IgD-negative memory B cell (primary cell): ENCODE measurements at places on chromosomes 12 and 14. TPM values are rescaled to one million over a fixed set of nuclear protein-coding genes. Genes with fewer than 3 reads are reported as not detected.

Gene ABCD2
- polyA plus RNA-seq = 1.5 TPM

Gene A2M
- polyA plus RNA-seq = not detected

Gene TAS2R7
- not detected for polyA plus RNA-seq

Gene SLC41A2
- 0.83 TPM for polyA plus RNA-seq

Gene DBX2
- not detected for polyA plus RNA-seq

Gene SLC25A29
- 3.4 TPM for polyA plus RNA-seq

Gene MMP19
- polyA plus RNA-seq = not detected

Gene AQP2
- polyA plus RNA-seq = not detected

Gene EIF4B
- 104 TPM for polyA plus RNA-seq

Gene SIX1
- polyA plus RNA-seq = not detected

Gene MYF6
- not detected for polyA plus RNA-seq

Gene NDRG2
- 4.9 TPM for polyA plus RNA-seq

Gene FGF6
- polyA plus RNA-seq = not detected

Gene PYGL
- polyA plus RNA-seq = 0.20 TPM

Gene BDKRB2
- polyA plus RNA-seq = not detected

Gene BATF
- polyA plus RNA-seq = 21.9 TPM

Gene STX2
- polyA plus RNA-seq = 6.2 TPM

Gene OTOGL
- not detected for polyA plus RNA-seq

Gene ADGRD1
- 0.50 TPM for polyA plus RNA-seq

Gene SYNDIG1L
- polyA plus RNA-seq = not detected

Gene KRT80
- not detected for polyA plus RNA-seq

Gene MYF5
- not detected for polyA plus RNA-seq

Gene CCND2
- 11.7 TPM for polyA plus RNA-seq

Gene C12orf60
- polyA plus RNA-seq = 0.70 TPM

Gene AGAP2
- polyA plus RNA-seq = 4.1 TPM

Gene TTLL5
- polyA plus RNA-seq = 10.4 TPM

Gene SLC6A15
- not detected for polyA plus RNA-seq

Gene MUCL1
- not detected for polyA plus RNA-seq

Gene TAS2R20
- not detected for polyA plus RNA-seq

Gene SERPINA9
- 0.63 TPM for polyA plus RNA-seq

Gene CCDC197
- not detected for polyA plus RNA-seq

Gene PTPN21
- not detected for polyA plus RNA-seq

Gene PRICKLE1
- polyA plus RNA-seq = 17.0 TPM

Gene SERPINA10
- polyA plus RNA-seq = not detected

Gene KRT77
- polyA plus RNA-seq = not detected

Gene RNASE1
- not detected for polyA plus RNA-seq

Gene PLEKHG7
- polyA plus RNA-seq = 12.0 TPM

Gene DRAM1
- 7.4 TPM for polyA plus RNA-seq

Gene FAM222A
- polyA plus RNA-seq = 0.10 TPM

Gene FAM186B
- polyA plus RNA-seq = 0.16 TPM

Gene CD27
- 264 TPM for polyA plus RNA-seq

Gene GAS2L3
- not detected for polyA plus RNA-seq

Gene LRIG3
- polyA plus RNA-seq = not detected

Gene KRT73
- polyA plus RNA-seq = not detected

Gene PMCH
- not detected for polyA plus RNA-seq

Gene HNRNPA1
- 748 TPM for polyA plus RNA-seq

Gene PLEK2
- not detected for polyA plus RNA-seq

Gene ACSS3
- polyA plus RNA-seq = not detected

Gene AJUBA
- 0.16 TPM for polyA plus RNA-seq

Gene ABCC9
- polyA plus RNA-seq = not detected

Gene NR4A1
- polyA plus RNA-seq = 9.3 TPM

Gene PROX2
- polyA plus RNA-seq = not detected

Gene CLEC4C
- polyA plus RNA-seq = 1.3 TPM
